ENCODE measurements at places on chromosomes 2 and 18.
A peak's percentile ranks its signal among the peaks of the same experiment; 100 is the strongest.

GRCh38 chr18:45519411-45520280 is 95.6 kb upstream of the SLC14A2 start:
- no peak for DNase-seq

DNA sequence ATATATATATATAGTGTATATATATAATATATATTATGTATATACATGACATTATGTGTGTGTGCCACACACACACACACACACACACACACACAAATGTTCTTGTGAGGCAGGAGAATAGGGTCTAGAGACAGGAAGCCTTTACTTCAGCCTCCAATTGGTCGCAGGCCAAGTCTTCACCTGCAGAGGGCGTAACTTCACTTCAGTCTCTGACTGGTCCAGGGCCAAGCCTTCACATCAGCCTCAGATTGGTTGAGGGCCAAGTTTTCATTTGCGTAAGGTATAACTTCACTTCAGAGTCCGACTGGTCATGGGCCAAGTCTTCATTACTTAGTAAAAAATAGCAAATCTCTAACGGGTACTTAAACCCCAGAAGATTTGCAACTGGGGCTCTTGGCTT is 13.2 kb upstream of the SS18 start:
- DNase-seq, result peak; percentile 18

DNA sequence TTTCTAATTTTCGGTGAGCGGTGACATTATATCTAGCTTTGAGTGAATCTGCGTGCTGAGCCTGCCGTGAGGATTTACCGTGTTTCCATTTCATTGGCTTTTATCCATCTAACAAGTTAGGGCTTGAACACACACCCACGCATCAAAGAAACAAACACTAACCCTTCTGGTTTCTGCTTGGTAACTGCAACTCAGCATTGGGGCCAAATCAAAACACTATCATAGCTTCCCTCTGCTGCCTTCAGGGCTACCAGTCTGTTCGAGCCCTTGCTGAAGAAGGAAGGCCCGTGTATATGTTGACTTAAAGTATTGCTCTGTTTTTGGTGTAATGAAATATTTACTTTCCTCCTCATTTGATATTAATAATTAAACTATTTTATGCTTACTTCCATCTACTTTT is 227.2 kb downstream of the PHLPP1 start:
- no peak for DNase-seq

DNA sequence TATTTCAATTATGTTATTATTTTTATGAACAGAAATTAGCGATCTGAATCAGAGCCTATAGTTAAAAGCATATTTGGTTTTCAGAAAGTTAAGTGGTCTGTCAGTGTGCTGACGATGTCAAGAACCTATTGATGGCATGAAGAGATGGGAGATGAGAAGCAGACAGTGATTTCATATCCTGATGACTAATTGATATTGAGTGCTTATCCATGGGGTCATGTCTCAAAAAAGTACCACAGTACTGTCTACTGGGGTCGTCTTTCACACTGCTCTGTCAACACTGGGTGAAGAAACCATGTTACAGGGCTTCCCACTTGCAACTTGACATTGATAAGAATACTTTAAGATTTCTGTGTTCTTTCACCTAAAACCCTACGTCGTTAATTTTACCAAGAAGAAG is 297.1 kb downstream of the AFF3 start:
- no peak for DNase-seq

DNA sequence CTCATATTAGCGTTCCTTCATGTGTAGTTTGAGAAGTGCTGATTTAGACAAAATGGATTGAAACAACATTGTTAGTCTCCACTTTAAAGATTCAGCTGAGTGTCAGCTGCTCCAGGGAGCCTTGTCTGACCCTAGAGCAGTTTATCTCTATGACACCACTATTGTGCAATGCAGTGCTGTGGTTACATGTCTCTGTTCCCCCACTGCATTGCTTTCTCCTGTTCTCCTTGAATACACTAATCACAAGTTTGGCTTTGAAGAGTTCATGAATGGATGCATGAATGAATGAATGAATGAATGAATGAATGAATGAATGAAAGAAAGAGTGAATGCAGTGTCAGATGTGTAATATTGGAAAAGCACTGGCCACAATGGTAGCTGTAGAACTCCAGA is 38.3 kb downstream of the GCG start:
- peak; percentile 89 for DNase-seq

DNA sequence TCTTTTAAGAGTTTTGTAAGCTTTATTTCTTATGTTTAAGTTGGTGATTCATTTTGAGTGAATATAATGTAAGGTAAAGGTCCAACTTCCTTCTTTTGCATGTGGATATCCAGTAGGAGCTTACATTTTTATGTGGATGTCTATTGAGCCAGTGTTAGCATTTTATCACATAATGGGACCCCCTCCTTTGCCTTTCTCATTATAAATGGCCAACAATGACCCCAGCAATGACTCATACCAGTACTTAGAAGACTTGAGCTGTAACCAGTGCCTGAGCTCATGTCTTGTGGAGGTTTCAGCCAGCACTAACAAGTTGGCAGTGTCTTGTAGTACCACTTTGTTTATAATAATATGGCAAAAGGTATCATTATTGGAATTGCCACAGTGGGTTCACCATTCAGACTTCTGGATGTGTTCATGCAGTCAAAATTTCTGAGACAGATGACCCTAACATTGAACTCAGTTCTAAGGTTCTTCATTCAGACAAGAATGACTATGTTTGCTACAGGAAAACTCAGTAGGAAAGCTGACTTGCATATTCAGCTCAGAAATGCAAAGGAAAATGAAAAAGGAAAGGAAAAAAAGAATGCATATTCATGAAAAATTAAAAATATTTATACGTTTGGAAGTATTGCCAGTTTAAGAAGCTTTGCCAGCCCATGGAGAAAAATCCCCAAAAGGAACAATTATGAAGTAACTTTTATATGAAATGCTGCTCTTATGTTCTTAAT is 41.0 kb downstream of the CDKL4 start:
- DNase-seq, result peak; percentile 12

DNA sequence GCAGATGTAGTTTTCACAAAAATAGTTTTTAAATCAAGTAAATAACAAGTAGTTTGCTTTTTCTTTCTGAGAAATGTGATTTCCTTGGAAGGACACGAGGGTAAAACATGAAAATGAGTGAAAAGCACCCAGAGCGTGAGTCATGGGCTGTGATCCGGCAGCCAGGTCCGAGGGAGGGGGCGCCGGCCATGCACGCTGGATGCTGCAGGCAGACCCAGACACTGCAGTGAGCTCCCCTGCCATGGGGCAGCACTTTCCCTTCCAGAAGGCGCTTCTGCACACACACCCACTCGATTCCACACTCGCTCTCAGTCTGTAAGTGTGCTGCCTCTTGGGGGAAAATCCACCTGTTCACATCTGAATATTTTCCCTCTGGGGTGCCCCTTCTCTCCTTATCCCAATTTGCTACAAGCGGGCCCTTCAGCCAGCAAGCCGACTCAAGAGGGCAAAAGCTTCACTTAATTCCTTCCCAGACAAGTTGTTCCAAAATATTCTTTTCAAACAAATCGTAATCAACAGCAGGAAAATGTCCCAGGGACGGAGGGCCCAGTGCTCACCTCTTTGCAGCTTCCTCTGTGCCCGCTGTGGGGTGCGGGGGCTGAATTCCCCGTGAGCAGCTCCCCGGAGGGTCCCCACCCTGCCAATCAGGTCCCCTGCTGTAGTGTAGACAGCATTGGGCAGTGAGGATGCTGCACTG is 87.0 kb upstream of the ID2 start:
- DNase-seq, result no peak

GRCh38 chr18:37355772-37356171 is 209.8 kb downstream of the CELF4 start:
- no peak for DNase-seq

GRCh38 chr2:111661286-111661940 is 222.6 kb downstream of the ANAPC1 start:
- DNase-seq, result no peak

GRCh38 chr2:152072011-152072410 is 26.8 kb downstream of the CACNB4 start:
- no peak for DNase-seq

- DNase-seq, result no peak
Measured at GRCh38 chr2:179336782-179337534, 72.3 kb upstream of the SESTD1 start.

- DNase-seq, result no peak
Measured at GRCh38 chr18:45998244-45998643, 31.1 kb upstream of the EPG5 start.

DNA sequence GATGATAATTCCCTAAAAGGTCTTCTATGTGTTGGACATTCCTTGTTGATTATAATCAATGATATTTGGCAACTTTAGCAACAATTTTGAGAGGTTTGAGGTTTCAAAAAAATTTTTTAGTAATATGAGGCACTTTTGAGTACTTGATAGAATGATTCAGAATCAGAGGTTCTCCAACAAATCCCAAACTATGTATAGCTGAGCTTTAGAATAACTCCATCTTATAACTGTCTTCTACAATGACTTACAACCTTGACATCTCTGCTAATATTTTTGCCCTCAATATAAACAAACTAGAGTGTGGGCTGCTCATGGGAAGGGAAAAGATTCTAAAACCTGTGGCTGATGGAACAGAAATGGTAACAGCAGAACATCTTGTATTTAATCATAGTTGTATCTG is 21.5 kb upstream of the SERPINB7 start:
- DNase-seq, result no peak

- DNase-seq, result no peak
Measured at GRCh38 chr2:126600742-126601141, 55.2 kb upstream of the GYPC start.

DNA sequence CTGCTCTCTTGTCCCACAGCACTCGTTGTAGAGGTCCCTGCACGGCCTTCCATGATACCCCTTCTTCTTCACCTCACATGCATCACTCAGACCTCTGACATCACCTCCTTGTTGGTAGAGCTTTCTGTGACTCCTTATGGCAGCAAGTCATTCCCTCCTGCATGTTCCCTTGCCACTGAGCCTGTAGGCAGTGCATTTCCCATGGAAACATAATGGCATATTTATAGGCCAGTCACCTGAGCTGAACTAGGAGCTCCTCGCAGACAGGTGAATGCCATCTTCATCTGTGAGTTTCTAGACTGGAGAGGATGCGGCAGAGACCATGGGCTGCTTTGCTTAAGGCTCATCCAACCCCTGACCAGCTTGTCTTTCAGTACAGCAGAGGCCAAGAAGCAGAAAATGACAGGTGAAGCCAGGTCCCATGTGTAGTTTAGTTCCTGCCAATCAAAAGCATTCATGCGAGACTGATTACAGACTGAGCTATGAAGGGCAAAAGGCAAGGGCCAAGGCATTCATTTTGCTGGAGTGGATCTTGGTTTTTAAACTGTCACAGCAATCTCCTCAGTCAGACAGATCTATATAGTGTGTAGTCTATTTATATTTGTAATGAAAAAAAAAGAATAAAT is 59.4 kb upstream of the NEDD4L start:
- no peak for DNase-seq

DNA sequence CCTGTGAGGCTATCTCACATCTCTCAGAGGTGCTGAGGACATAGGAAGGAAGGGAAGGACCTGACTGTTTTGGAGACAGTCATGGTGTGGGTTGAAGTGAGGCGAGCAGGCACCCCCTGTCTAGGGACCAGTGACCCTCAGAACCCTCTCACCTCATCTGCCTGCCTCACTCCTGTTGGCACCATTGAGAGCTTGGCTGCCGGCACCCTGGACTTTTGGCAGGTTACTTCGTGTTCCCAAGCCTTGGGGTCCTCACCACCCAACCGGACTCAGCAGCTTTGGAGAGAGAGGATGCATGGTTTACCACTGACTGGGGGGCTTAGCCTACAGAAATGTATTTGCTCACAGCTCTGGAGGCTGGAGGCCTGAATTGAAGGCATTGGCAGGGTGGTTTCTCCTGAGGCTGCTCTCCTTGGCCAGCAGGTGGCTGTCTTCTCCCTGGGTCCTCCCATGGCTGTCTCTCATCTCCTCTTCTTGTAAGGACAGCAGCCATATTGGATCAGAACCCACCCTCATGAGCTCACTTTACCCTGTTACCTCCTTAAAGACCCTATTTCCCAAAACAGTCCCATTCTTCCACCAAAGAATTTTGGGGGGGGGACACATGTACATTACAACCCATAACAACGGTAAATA is 142.0 kb downstream of the TSN start:
- peak; percentile 62 for DNase-seq

GRCh38 chr2:1940679-1941078 is 196.4 kb upstream of the PXDN start:
- DNase-seq, result no peak

DNA sequence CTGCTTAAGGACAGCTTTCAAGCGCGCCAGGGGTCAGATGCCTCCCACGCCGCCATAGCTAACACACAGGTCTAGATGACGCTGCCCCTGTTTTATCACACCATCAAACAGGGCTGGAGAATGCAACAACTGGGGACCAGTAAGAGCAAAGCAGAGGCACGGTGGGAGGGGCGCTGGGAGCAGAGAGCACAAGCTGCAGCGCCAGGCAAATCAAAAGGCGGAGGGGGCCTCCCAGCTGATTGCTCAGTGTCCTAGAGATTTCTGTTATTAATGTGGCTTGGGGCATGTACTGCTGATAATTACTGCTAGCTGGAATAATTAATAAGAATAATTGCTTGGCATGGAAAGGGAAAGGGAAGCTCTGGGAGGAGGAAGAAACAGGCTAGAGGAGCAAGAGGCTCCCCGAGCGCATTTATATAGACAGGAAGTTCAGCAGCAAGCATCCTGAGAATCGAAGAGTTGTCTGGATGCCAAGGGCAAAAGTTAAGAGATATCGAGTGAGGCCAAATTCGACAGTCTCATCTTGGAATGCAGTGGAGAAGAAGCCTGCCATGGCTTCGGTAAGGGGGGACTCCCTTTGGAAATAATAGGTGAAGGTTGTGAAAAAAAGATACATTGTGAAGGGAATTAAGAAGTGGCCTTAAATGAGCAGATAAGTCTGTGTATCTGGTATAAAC is 104.5 kb upstream of the ZNF521 start:
- DNase-seq, result no peak

GRCh38 chr2:80610108-80610507 is 305.6 kb upstream of the LRRTM1 start:
- DNase-seq, result no peak

DNA sequence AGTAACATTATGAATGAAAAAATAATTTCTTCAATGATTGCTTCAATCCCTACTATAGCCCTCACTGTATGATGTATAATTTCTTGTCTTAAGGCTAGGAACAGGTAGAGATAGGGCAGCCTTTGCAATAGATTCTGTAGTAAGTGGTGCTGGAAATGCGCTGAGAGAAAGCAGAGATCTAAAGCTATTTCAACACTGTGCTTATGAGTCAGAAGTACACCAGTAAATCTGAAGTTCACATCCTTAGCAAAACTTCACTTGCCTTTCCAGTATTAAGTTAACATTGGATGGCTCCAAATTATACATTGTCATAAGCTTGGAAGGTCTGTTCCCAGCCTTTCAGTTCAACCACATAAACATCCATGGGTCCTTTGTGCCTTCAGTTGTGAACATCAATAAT is 178.2 kb upstream of the EPHA4 start:
- no peak for DNase-seq

DNA sequence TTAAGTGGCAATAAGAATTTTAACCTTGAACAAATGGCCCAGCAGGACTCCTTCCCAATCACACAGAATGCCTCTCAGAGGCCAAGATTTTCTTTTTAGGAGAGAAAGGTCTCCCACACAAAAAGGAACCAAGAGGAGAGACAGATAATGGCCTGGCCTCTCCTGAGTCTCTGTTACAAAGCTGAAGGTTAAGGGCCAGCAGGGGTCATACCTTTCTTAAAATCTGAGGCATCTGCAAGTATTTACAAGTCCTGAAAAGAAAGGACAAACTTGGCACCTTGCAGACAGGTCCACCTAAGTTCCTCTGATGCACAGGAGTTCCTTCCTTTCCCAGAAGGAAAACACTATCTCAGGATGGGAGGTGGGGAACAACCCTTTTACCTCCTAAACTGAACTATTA is 142.3 kb downstream of the TMEM163 start:
- DNase-seq, result no peak

GRCh38 chr18:34108206-34108605 is 116.5 kb downstream of the NOL4 start:
- DNase-seq, result no peak

All from NB4 (cell line).